CD8-positive, alpha-beta memory T cell (primary cell): ENCODE measurements at places on chromosomes 7 and 10. TPM values are rescaled to one million over a fixed set of nuclear protein-coding genes. Genes with fewer than 3 reads are reported as not detected.

The TMEM273 gene
- 58.0 TPM for total RNA-seq

The SH2D4B gene
- total RNA-seq = 0.13 TPM

The PNLIP gene
- total RNA-seq = not detected

The GLI3 gene
- 0.46 TPM for total RNA-seq

The HHEX gene
- total RNA-seq = not detected

The CRHR2 gene
- not detected for total RNA-seq

The DOCK4 gene
- 1.2 TPM for total RNA-seq

The HYAL4 gene
- total RNA-seq = not detected

The SFTPA1 gene
- total RNA-seq = not detected

The PLAC9 gene
- total RNA-seq = not detected

The PAX4 gene
- not detected for total RNA-seq

The BTBD16 gene
- not detected for total RNA-seq

The IDI2 gene
- not detected for total RNA-seq

The ZNF488 gene
- total RNA-seq = 0.44 TPM

The STOX1 gene
- total RNA-seq = 0.39 TPM

The EXOSC1 gene
- total RNA-seq = 64.8 TPM

The PLXDC2 gene
- total RNA-seq = 0.38 TPM

The CYTH3 gene
- 4.5 TPM for total RNA-seq

The EPHB6 gene
- total RNA-seq = 6.0 TPM

The RBP4 gene
- total RNA-seq = not detected

The WDR86 gene
- 0.59 TPM for total RNA-seq

The ATP6V0E2 gene
- total RNA-seq = 68.3 TPM

The ZNF853 gene
- 3.5 TPM for total RNA-seq

The CNNM1 gene
- 0.16 TPM for total RNA-seq

The FBXL13 gene
- total RNA-seq = 0.66 TPM

The SLC16A9 gene
- total RNA-seq = 0.27 TPM

The HOXA2 gene
- not detected for total RNA-seq

The PLXNA4 gene
- 0.02 TPM for total RNA-seq

The SPDYE5 gene
- total RNA-seq = not detected

The RBP3 gene
- not detected for total RNA-seq

The RSPH10B2 gene
- total RNA-seq = 1.0 TPM

The TUBAL3 gene
- not detected for total RNA-seq

The SPDYE11 gene
- total RNA-seq = not detected

The ATG9B gene
- 4.2 TPM for total RNA-seq

The INMT gene
- not detected for total RNA-seq

The NUTM2D gene
- total RNA-seq = 2.6 TPM

The GPR15LG gene
- total RNA-seq = not detected

The RET gene
- total RNA-seq = 0.24 TPM

The PCBD1 gene
- total RNA-seq = 53.9 TPM

The EPC1 gene
- total RNA-seq = 41.3 TPM

The OR2A12 gene
- not detected for total RNA-seq

The COL13A1 gene
- not detected for total RNA-seq
